ENCODE measurements at places on chromosomes 13 and 19.

DNA sequence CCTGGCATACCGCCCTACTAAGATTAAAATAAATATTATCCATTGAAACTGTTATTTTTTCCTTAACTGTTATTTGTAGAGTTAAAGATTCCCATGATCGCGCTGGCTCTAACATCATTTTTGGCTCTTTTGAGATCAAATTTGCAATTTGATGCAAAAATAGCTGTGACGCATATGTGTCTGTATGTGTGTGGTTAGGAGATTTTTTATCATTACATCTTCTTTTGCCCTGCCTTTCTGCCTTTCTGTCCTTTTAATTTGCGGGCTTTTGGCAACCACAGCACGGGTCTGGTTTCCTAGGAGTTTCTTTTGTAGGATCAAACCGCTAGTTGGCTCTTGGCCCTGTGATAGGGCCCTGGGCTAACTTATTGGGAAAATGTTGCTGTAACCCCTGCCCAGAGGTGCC is 37.3 kb upstream of the ALOX5AP start:
- DNase-seq = no peak

- no peak for DNase-seq
These were observed 170.0 kb downstream of the TNFSF13B start for GRCh38 chr13:108439556-108439955.

DNA sequence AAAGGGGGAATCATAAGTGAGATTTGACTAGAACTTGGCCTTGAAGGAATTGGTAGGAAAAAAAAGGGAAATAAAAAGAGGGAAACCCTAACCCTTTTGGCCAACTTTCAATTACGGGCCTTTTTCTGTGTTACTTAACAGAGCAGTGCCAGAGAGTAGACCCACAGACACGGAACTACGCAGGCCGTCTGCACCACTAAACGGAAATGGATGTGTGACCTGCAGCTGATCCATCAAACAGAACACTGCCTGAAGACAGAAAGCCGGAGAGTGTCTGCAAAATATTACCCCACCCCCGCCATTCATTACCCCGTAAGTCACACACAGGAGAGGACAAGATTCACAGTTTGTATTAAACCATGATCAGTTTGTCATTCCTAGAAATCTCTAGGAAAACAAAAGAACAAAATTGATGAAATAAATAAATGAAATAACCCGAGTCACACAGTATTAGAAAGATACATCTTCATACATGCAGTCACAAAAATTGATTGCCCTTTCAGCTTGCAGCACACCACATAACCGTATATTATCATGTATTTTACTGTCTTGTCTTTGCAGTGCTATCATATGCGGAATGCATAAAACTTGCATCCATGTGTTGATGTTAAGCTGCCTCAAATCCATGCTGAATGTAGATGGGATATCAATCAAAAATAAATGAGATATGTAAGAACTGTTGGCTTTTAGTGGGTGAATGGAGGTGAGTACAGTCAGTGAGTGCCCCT is 424.7 kb downstream of the IRS2 start:
- no peak for DNase-seq

- DNase-seq = peak; percentile 42
These were observed 4.1 kb downstream of the IER2 start for GRCh38 chr19:13154241-13154778.

GRCh38 chr13:100089465-100090032 is 656 bp downstream of the PCCA start:
- DNase-seq = no peak

- DNase-seq = no peak
These were observed 29.6 kb downstream of the EPN1 start for GRCh38 chr19:55704494-55705245.

Data from CMK (cell line).